Cerebellar nuclear complex (tissue), 1 donor: ENCODE measurements at places on chromosomes 16 and 17.

DNA sequence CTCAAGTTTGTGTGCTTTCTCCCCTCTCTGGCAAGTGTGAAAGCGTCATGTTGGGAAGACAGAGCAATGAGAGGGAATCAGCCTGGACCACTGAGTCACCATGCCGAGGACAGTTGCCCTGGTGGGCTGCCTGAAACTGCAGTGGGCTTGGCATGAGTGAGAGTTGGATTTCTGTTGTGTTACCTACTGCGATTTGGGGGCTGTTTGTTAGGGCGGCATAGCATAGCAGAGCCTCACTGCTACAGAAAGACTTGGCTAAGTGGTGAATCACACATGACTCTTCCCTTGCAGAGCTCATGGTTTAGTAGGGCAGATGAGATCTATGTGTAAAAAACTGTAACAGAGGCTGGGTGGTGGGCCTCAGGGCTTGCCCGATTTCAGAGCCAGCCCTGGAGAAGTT, 324.6 kb downstream of the C16orf95 start:
- DNase-seq = no peak

GRCh38 chr17:17552351-17553216, 38.9 kb downstream of the PEMT start:
- no peak for DNase-seq

GRCh38 chr17:2853283-2854142, 57.3 kb downstream of the RAP1GAP2 start:
- no peak for DNase-seq

DNA sequence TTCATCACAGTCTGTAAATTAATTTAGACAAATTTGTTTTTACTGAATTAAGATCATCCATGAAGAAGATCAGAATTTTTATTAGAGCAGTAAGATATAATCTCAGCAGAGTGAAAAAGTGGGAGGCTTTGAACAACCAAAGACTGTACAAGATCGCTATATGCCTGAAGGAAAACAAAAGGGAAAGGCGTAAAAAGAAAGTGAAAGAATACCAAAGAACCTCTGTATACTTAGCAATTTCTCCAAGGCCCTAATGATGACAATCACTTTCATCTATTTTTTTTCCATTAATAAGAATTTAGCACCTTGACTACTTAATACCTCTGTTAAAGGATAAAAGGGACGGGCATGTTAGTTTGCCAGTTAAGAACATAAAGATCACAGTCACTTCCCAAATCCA, 38.6 kb upstream of the ABCA10 start:
- DNase-seq = no peak

- DNase-seq = no peak
Measured at GRCh38 chr16:81429045-81429521, 15.5 kb upstream of the CMIP start.

DNA sequence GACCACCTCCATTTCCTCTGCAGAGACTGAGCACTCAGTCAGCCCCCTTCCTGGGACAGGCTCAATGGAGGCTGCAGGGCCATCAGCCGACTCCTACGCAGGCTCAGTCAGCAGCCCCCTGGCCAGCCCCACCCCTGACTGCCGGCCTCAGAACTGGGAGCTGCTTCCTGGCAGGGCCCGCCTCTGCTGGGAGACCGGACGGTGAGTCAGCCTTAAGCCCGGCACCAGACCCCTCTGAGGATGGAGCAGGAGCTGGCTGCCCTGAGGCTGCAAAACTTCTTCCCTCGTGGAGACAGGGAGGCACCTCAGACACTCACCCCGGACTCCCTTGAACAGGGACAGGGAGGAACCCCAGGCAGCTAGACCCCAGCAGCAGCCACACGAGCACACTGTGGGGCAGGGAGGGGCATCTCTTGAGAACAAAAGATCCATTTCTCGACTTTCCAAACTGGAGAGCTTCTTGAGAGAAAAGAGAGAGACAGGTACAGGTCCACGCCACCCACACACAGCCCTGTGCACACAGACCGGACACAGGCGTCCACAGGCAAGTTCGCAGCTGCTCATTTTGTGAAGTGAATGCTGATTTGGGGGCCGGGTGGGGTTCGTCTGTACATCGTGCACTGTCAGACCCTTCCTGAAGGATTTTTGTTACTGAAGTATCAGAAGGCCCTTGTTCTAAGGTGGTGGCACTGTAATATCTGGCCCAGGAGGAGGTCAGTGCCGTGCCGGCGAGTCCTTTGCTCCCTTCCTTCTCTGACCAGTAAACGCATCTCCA, 1.3 kb upstream of the TUBB3 start:
- no peak for DNase-seq

DNA sequence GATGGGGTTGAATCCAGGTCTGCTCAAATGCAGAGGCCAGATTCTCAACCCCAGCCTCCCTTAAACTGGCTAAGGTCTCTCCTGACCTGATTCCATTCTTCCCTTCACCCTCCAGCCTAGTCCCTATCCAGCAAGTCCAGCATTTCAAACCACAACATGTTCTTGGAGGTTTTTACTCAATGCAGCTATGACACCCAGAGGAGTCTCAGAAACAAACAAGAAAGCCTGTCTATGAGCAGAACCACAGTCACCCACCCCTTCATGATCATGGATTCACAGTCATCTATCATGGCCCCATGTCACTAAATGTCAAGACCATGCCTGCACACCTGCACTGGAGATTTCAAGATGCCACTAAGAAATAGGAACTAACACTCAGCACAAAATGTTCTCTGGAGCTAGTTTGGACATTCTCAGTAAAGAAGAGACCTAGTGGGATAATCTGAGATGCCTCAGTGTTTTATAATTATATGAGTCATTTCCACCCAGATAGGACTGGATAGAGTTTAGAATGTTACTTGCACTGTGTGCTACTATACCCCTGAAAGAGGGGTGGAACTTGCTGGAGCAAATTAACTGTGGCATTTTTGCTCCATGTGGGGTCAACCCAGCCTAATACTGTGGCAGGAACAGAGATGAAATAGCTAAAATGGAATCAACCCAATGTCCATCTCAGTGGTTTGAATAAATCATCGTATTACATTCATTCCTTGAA, 9.5 kb upstream of the METTL22 start:
- DNase-seq = no peak

DNA sequence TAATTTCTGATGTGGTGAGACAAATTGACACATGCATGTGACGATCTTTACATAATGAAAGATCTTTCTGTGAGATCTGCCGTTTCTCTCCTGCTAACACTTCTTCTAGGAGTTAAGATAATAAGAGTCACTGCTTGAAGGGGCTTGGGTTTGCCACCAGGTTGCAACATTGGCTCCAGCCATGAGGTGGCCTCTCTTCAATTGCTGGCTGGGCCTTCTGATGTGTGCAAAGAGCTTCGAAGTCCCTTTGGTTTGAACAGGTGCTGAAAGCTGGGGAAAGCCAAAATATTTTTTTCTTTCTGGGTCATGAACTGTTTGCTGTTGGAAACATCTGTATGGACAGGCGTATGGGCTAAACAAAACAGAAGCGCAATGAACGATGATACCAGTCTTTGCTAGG, 204.1 kb upstream of the SALL1 start:
- no peak for DNase-seq

DNA sequence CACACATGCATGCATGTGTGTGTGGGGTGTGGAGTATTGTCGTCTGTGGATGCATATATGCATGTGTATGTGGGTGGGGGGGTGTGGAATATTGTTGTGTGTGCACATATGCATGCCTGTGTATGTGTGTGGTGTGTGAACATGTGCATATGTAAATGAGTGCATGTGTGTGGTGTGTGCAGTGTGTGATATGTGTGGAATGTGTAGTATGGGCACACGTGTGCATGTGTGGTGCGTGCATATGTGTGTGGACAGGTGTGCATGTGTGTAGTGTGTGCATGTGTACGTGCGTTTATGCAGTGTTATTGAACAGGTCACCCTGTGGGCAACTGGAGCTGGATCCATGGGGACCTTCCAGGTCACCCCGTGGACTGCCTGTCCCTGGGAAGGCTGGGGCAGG, 18.7 kb downstream of the RBFOX3 start:
- DNase-seq = no peak

DNA sequence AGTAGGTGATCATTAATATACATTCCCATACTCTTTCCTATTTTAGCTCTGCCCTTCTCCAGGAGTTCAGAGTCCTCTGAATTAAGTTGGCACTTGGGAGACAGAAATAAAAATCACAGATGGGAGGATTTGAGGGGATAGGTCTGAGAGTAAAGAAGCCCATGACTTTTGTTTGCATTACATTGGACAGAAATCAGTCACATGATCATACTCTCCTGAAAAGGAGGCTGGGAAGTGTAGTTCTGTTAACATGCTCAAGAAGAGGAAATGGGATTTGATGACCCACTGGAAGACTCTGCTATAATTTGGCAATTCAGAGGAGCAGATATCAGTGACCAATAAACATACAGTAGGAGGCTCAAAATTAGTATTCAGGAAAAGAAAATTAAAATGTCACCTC, 674.9 kb upstream of the C16orf82 start:
- no peak for DNase-seq

- no peak for DNase-seq
Measured at GRCh38 chr17:50201276-50201854, at the start of gene COL1A1. TSS of gene COL1A1 (minus strand) at chr17:50201631. CDS start at chr17:50201513, 118 bp downstream.

GRCh38 chr17:82808006-82808405, 31.8 kb downstream of the ZNF750 start:
- no peak for DNase-seq

GRCh38 chr17:79814974-79815835, 18.3 kb upstream of the CBX8 start:
- no peak for DNase-seq

DNA sequence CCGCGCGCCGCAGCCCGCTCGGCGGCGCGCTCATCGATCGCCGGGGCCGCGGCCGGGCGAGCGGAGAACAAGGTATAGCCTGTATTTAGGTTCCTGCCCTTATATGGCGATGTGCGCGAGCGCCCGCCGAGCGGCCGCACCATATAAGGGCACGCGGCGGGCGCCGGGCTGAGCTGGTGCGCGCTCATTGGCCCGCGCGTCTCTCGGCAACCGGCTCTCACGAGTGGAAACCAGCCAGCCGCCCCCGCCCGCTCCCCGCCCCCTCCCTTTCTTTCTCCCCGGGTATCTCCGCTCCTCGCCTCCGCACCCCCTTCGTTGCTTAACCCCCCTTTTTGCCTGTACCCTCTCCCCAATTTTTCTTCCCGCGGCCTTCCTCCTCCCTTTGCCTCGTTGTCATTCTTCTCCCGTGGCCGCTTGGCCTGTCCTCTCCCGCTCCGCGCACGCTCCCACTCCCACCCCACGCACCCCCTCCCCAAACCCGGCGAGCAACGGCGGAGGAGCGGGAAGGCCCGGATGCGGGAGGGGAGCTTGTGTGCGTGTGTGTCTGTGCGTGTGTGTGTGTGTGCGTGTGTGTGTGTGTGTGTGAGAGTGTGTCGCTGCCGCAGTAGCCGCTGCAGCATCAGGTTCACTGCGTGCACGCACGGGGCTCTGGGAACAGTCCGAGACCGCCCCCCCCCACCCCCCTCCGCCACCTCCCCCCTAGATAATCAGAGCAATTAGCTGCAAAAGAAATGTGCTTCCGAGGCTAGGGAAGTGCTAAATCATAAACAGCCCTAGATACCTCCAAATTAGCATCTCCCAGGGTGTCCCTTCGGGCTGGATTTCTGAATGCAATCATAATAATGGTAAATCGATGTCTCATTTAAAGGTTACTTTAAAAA, 13.5 kb upstream of the CBX8 start:
- no peak for DNase-seq

- no peak for DNase-seq
Measured at GRCh38 chr17:14818469-14818868, 446.7 kb downstream of the PMP22 start.

DNA sequence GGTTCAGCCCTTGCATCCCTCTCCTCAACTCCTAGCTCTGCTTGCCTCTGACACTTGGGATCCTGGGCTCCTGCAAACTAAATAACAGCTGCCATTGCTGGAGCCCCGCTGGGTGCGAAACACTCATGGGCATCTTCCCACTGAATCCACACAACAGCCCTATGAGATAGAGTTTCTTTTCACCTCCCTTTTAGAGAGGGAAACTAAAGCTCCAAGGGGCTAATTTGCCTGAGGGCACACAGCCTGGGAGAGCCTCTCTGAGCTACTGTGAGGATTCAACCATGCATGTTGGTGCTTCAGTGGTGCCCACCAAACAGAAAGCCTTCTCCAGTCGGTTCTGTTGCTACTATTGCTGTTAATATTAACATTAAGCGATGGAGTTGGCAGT, 4.0 kb downstream of the ACBD4 start:
- no peak for DNase-seq

DNA sequence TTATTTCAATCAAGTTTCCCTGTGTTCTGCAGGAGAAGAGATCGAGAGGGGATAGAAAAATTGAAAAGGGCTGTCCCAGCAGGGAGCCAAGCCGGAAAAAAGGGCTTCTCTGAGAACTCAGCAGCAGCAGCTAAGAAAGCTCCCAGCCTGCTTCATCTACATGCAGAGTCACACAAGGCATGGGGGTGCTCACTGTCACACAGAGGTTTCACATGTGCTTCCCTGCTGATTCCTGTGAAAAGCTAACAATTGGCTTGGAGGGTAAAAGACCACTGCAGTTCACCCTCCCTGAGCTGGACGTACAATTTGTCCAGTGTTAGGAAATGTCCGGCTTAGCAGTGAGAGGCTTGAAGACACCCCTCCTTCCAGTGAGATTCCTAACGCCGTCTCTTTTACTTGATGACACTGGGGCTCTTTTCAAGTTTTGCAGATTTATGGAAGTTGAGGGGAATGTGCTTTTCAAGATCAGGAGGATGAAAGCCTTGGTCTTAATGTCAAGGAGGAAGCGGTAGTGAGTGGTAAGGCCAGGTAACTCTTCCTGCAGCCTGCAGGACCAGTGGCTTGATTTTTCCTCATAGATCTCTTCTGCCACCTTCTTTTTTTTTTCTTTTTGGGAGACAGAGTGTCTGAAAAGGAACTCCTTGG, 85.6 kb downstream of the WNT3 start:
- DNase-seq = no peak

GRCh38 chr17:29495011-29495410, 71.8 kb downstream of the ABHD15 start:
- DNase-seq = no peak
